ENCODE measurements at places on chromosomes 7 and 10.

GRCh38 chr10:104041891-104042535 lies 43.7 kb downstream of the COL17A1 start:
- no peak for DNase-seq

GRCh38 chr10:80397014-80397413 lies 11.3 kb upstream of the PRXL2A start:
- no peak for DNase-seq

DNA sequence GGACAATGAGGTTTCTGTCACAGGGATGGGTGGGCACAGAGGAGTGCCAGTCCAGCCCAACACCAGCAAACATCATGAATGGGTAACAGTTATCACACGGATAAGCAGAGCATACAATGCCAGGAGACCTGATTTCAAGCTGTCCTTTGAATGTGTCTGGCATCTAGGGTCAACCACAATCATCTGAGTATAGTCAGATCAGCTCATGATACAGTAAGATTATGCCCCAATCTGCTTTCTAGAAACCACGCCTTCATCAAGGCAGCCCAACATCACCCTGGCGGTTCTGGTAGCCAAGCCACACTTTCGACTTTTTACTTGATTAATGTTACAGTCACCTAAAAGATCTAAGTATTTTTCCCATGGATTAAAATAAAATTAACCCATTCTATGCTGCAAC lies 10.5 kb downstream of the FAM171A1 start:
- DNase-seq, result no peak

DNA sequence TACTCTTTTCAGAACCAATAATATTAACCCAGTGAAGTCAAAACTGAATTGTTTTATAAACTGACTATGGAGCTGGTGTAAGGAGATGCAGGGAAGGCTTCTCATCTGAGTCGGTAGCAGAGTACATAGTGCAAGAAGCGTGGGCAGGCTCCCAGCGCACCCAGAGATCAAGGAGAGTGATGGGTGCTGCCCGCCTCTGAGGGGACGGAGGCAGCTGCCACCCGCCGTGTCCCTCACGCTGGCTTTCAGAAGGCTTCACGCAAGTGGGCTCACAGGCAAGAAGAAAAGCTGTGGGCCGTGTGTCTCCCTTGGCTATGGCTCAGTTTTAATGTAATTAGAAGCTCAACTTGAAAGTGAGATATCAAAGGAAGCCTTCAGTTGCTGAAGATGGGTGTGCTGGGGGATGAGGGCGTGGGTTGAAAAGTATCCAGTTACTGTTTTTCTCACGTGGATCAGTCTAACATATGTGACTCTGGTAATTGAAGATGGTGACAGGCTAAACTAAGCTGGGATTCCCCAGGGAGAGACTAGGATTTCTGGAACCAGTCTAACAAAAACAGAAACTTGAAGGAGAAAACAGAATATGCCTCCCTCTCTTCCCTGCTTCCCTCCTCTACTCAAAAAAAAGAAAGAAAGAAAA lies 159.9 kb downstream of the MGMT start:
- no peak for DNase-seq

GRCh38 chr10:89645742-89646172 lies 715 bp upstream of the PANK1 start:
- no peak for DNase-seq

- no peak for DNase-seq
Measured at GRCh38 chr7:100583132-100584053, 2.5 kb downstream of the LRCH4 start.

DNA sequence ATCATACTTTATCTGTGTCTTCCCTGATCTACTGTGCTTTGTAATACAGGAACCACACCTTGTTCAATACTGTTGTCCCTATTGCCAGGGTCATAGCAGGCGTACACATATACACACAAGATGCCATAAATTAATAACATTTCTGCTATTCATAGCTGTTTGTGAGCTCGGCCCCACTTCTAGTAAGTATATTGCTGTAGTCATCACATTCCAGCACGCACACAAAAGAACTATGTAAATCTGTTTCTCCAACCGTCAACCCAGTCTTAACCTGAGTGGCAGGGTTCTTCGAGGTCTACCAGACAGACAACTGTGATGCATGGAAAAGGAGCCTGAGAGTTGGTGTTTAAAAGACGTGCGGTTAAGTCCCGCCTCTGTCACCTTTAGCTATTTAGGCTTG lies 5.7 kb upstream of the CACNB2 start:
- DNase-seq, result no peak

DNA sequence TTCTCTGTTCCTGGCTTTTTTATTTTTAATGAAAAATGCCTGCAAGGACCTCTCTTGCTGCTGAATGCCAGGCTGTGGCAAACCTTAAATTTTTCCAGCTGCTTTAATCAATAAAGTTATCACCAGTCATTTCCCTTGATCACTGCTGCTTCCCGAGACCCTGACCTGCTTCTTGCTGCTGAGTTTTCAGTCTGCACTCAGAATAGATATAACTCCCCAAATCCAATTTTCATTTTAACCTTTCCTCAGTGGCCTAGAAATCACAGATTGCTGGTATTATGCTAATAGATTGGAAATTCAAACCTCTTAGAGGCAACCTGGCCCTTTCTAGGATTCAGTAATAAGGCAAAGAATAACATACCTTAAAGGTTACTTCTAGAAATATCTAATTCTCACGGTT lies 43.7 kb downstream of the LHPP start:
- DNase-seq, result no peak

- DNase-seq, result no peak
Measured at GRCh38 chr7:24930856-24931255, 49.1 kb downstream of the OSBPL3 start.

GRCh38 chr10:70775679-70776454 lies 9.3 kb downstream of the TBATA start:
- DNase-seq, result no peak

DNA sequence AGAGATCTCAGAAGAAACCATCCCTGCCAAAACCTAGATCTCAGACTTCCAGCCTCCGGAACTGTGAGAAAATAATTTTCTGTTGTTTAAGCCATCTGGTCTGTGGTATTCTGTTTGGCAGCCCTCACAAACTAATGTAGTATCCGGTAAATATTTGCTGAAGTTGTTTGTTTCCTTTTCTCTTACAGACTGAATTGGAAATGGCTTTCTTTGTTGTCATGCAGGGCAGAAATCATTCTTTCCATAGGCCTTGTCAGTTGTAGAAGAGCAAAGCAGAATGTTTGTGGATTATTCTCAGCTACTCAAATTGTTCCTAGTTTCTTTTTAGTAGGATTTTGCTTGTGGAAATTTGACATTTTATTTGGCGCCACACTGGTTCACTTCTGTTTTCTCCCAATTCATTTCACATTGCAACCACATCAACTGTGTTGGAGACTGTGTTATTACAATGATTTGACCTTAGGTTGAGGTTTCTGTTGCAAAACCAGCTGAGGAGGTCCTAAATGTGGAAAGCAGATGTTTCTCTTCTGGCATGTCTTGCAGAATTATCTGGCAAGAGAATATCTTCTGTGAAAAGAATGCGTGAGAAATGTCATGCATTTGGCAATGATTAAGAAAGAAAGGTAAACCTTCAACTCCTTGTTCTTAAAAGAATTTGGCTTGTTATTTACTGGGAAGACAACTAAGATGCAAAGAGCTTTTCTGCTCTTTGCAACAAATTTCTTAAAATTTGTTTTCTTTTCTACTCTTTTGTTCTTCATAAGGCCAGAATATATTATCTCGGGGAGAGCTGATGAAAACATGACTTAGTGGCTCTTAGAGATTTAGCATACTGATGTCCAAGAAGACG lies 25.8 kb downstream of the ACTA2 start:
- DNase-seq, result no peak

GRCh38 chr10:6274484-6274883 lies 71.8 kb downstream of the PFKFB3 start:
- DNase-seq, result no peak

DNA sequence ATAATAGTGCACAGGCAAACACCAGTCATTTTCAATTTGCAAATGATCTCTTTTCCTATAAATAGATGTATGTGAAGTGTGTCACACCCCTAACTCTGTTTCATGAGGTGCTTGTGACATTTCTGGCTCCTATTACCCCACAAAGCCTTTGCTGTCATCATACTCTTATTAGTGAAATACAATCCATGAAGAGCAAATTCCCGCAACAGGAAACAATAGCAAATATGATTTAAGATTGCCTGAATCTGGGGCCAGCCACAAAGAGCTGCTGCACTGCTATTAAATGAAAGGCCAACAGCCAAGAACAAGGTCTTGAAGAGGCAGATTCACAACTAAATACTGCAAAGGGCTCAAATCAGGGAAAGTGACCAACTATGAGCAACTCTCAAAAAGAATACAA lies 96.3 kb upstream of the CAV2 start:
- no peak for DNase-seq

GRCh38 chr7:44845451-44845850 lies 2.4 kb downstream of the H2AZ2 start:
- DNase-seq, result no peak

DNA sequence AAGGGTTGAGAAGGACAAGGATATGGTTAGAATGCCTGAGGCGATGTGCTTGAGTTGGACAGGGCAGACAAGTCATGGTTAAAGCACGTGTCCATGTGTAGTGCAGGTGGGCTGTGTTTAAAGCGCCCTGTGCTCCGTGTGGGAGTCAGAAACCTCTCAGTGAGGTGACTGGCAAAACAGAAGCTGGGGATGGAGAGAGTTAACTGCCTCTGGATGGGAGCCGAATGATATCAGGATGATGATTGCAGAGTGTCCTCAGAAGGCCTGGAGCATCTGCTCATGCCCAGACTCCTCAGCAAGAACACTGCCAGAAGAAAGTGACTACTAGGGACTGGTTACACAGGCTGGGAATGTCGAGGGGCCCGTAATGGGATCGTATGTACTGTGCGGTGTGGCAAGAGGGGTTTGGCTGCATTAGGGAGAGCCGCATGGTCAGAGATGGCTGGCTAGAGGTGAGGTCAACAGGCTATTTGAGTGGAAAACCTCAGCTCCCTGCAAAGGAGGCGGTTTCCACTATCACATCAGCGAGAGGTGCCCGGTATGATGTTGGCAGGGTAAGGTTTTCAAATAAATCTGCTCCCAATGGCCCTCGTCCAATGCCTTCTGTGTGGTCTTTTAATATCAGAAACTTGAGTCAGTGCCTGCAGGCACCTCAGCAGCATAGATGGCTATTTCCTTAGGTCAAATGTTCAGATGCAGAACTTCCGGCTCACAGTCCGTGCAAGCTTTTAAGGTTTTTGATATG lies 26.1 kb upstream of the MRC1 start:
- no peak for DNase-seq

DNA sequence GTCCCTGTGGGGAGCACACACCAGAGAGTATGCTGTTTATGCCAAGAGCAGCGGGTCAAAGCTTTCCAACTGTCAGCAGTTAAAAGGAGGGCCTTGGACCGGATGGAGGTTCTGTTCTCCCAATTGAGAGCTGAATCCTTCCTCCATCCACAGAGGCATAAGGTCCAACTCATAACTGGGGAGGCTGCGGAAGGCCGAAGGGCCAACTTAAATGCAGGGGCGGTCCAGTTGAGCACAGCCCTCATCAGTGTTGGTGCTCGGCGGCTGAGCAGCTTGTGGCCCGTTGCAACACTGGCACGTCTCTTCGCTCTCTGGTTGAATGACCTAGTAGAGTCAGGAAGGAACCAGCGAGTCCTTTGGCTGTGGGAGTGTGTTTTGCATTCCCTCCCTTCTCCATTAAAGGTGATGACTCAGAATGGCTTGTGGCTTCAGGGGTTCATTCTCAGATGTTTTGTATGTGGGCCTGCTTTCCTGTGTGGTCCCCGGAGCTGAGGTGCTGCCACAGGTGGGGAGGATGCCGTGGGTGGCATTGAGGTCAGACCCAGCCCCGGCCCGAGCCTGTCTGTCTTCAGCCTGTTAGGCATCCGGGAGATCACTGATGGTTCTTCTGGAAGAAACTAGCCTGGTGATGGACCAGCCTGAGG lies 44.8 kb upstream of the DMBT1 start:
- no peak for DNase-seq

GRCh38 chr7:123798532-123799188 lies 46.3 kb upstream of the HYAL4 start:
- no peak for DNase-seq

- DNase-seq, result no peak
Measured at GRCh38 chr10:61047081-61047480, 103.1 kb upstream of the RHOBTB1 start.

- no peak for DNase-seq
Measured at GRCh38 chr7:8155836-8156235, 106.1 kb downstream of the ICA1 start.

GRCh38 chr10:88913788-88914187 lies 33.7 kb downstream of the STAMBPL1 start:
- no peak for DNase-seq
